HFFc6 (cell line): ENCODE measurements at places on chromosomes 7 and 10.

DNA sequence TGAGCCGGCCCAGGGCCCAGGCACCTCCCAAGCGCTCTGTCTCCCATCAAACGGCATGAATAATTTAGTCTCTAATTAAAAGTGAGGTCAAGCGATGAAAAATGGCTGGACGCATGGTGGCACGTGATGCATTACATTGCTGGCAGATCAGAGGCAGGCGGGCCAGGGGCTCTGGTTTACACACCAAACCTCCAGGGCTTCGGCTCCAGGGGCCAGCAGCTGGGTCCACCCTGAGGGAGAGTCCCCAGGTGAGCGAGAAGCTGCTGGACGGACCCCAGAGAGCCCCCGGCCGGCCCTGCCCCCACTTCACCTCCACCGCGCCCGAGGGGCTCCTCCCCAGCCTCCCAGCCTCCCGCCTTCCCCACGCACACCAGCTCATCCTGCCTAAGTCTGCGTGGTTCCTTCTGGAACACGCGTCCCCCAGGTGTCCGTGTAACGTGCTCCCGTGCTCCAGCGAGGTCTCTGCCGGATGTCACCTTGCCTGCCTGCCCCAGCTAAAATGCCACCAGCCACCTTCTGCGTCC, 23.2 kb downstream of the UNCX start:
- DNase-seq, result no peak

DNA sequence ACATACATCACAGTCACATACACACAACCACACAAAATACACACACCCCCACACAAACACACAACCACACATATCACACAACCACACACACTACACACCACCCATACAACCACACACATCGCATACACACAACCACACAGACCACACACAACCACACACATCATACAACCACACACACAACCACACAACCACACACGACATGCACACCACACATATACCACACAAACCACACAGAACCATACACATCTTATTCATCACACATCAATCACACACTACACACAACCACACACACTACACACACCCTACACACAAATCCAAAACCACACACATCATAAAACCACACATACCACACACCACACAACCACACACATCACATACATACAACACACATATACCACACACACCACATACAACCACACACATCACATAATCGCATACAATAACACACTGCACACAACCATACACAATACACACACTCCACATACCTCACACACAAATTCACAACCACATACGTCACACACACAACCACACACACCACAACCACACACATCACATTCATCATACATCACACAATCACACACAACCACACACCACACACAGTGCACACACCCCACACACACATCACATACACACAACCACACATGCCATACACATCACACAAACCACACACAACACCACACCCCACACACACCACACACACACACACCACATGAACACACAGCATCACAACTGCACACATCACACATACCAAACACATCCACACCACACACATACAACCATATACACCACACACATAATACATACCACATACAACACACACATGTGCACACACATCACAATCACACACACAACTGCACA, 30.4 kb downstream of the GPRIN2 start:
- DNase-seq, result no peak

DNA sequence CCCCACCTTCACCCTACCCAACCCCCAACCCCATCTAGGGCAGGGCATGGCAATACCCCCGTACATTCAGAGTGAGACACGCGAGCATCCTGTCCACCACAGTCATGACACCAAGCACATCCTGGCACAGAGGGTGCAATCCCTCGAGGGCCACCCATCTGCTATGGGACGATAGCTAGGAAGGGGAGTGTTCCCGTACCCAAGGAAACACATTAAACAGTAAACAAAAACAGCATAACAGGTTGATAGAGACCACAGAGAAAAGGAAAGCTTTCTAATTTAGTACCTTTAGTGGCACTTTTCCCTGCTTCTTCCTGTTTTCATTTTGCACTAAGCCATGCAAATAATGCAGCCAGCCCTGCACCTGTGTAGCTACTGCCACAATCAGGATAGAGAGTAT, 2.3 kb upstream of the SMKR1 start:
- DNase-seq, result no peak

DNA sequence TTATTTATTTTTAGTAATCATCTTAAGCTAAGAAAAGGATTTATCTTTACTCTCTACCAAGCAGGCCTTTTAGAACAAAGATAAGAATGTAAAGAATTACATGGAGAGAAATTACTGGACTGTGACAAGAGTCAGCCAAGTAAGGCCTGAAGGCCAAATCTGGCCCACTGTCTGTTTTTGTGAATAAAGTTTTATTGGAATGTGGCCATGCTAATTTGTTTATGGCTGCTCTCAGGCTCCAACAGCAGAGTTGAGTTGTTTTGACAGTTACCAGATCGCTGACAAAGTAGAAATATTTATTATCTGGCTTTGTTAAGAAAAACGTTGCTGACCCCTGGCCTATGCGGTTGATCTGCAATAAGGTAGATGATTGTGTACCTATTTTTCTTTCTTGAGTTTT, 6.1 kb downstream of the ARID5B start:
- DNase-seq, result no peak

GRCh38 chr10:7027913-7028808, 382.7 kb downstream of the SFMBT2 start:
- DNase-seq, result no peak

DNA sequence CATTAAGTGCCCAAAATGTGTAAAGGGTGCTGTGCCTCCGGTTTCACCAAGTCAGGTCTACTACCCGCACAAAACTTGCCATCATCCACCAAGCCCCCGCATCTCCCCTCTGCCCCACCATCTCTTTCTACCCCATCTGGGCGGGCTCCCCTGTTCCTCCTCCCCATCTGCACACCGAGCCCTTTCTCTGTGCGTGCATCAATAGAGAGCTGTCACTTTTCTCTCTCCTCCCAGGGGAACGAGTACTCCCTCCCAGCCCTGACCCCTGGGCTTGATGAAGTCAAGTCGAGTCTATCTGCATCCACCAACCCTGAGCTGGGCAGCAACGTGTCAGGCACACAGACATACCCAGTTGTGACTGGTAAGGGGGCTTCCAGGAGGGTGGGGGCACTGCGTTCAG, 63.5 kb downstream of the PAX2 start:
- no peak for DNase-seq

- DNase-seq, result no peak
Measured at GRCh38 chr7:130733931-130734814, at the start of gene KLF14. TSS of gene KLF14 (minus strand) at chr7:130734207. CDS start at chr7:130734033, 174 bp downstream.

GRCh38 chr7:17274551-17275245, 23.8 kb upstream of the AHR start:
- DNase-seq, result peak; percentile 28

GRCh38 chr7:115122388-115122787, 200.5 kb downstream of the MDFIC start:
- DNase-seq, result no peak
